ENCODE measurements at places on chromosomes 1 and 21. TPM values are rescaled to one million over a fixed set of nuclear protein-coding genes. Genes with fewer than 3 reads are reported as not detected.

ETV3L gene
- not detected for total RNA-seq

OR2T11 gene
- total RNA-seq, result not detected

LCE2D gene
- total RNA-seq, result not detected

CYP4Z1 gene
- not detected for total RNA-seq

AGT gene
- total RNA-seq, result 0.15 TPM

GBP1 gene
- 0.19 TPM for total RNA-seq

CFHR2 gene
- total RNA-seq, result not detected

ACTN2 gene
- total RNA-seq, result not detected

FCAMR gene
- not detected for total RNA-seq

IL20 gene
- 0.10 TPM for total RNA-seq

TSACC gene
- 2.0 TPM for total RNA-seq

GUCA2B gene
- 0.37 TPM for total RNA-seq

LIN9 gene
- total RNA-seq, result 7.1 TPM

Measured in A549 treated with AZD2906 at 1 μM for 4 hours (cell line).